ENCODE measurements at places on chromosomes 12 and 14.

- peak; percentile 41 for DNase-seq
Observed at GRCh38 chr12:124130691-124131591, 157.9 kb downstream of the ZNF664 start.

DNA sequence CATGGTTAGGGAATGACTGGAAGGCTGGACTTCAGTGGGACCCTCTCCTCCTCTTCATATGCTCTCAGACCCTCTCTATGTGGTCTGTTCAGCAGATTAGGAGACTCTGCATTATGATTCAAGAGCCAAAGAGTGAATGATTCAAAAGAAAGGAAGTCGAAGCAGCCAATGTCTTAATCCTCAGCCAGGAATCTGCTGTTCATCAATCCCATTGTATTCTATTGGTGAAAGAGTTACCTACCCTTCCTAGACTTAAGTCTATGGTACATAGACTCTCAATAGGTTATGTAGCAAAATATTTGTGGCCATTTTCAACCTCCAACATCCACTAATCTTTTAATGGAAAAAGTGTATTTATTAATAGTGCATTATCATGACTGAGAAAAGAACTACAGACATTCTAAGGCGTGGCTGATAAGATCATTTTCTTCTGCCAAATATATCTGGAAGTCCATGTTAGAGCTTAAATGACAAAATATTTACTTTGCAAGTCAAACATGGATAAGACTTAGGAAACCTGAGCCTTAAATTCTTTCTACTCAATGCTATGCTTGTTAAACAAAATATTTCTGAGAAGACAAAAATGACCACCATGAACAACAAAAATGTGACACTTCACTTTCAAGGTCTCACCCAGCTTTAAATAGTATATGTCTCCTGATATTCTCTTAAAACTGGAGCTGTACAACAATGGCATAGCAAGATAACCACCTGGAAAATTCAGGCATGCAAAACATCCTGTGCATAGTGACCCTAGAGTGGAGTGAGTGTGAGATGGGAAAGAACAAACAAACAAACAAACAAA, 1100.6 kb downstream of the GALC start:
- DNase-seq, result no peak

GRCh38 chr12:6333566-6333965, 8.3 kb downstream of the TNFRSF1A start:
- DNase-seq, result no peak

DNA sequence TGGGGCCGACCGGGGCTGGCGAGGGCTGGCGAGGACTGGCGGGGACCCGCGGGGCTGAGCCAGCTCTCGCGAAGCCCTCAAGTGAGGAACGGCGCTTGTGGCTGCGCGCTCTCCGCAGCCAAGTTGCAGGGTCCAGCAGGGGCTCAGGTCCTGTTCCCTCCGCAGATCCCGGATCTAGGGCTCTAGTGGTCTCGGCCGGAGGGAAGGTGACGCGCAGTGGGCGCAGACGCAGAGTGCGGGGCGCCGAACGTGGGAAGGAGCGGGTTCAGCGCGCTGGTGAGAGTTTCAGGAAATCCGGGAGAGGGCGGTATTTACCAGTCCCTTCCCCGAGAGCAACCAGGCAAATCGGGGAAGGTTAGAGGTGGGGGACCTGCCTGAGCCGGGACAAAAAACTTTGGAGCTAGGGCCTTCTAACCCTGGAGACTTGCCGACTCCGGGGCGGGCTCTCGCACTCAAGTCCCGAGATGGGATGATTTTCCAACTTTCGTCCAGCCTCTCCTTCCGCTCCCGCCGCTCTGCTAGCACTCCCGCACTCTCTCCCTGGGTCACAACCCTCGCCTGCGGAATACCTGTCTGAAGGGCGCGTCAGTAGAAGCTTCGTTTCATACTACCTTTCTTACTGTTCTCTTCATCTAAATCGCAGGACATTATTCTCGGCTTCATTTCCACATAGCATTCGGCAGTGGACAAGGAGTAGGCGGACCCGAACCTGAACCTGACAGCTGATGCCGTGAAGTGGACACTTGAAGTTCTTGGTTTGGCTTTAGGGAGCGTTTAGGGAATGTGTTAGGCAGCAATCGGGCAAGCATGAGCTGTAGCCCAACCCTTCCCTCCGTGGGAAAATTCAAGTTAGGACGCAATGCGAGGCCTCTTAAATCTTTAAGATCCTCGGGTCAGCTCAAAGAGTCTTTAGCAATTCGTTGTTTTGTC, 13.6 kb upstream of the PAX9 start:
- DNase-seq, result peak; percentile 58

DNA sequence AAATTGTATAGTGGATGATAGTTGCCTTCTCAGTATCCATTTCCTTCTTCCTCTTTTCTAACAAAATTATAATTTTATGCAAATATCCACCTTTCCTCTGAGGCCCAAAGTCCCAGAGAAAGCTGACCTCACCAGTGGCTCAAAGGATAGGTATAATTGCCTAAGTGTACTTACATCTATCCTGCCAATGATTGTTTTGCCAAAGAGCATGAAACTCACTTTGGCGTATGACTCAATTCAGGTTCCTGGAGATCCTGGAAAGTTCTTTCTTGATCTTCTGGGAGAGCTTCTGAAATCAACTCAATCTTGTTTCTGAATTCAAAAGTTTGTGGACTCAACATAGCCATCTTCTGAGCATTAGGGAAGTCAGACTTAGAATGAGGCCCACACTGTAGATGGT, 10.5 kb upstream of the RBM25 start:
- DNase-seq, result no peak

DNA sequence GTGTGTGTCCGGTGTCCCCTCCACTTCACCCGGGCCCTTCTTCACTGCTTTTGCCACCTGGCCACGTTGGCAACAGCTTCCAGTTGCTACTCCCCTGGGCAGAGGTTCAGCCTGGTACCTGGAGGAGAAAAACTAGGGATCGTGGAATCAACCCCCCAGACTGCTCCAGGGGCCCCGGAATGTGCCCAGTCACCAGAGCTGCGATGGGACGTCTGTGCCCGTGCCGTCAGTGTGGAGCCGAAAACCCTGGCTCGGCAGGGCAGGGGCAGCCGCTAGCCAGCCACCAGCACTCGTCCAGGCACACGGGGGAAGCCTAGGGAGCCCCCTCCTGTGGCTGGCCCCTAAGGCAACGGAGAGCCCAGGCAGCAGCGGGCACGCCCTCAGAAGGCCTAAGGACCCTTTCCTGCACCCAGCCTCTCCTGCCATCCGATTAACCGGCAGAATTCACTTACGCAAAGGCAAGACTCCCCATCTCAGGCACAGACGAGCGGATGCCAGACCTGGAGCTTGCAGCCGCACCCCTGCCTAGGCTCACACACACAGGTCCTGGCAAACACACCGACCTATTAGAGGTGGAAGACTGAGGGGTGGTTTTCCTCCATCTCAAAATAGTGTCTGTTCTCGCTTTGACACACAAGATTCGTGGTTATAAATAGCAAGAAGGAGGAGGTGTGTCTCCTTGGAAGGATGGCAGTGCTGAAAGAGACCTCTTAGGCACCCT, 62.6 kb downstream of the FBXL14 start:
- no peak for DNase-seq

DNA sequence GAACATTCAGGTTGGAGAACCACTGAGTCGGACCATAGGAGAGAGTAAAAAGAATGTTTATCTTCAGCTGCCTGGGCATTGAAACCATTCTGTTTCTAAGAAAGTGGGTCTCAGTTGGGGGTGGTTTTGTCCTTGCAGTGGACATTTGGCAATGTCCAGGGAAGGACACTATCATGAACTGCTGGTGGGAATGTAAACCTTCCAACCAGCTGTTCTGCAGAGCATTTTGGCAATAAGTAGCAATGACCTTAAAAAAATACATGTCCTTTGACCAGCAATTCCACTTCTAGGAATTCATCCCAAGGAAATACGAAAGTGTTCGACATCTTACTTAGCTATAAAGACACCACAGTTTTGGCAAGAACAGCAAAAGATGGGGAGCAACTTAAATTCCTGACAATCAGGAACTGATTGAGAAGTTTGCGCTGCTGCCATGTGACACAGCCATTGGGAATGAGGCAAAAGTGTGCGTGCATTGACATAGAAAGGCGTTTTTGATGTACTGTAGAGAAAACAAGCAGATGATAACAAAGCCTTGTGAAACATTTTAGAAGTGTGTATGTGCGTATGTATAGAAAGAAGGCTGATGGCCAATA, 82.9 kb upstream of the MAP1LC3B2 start:
- no peak for DNase-seq

DNA sequence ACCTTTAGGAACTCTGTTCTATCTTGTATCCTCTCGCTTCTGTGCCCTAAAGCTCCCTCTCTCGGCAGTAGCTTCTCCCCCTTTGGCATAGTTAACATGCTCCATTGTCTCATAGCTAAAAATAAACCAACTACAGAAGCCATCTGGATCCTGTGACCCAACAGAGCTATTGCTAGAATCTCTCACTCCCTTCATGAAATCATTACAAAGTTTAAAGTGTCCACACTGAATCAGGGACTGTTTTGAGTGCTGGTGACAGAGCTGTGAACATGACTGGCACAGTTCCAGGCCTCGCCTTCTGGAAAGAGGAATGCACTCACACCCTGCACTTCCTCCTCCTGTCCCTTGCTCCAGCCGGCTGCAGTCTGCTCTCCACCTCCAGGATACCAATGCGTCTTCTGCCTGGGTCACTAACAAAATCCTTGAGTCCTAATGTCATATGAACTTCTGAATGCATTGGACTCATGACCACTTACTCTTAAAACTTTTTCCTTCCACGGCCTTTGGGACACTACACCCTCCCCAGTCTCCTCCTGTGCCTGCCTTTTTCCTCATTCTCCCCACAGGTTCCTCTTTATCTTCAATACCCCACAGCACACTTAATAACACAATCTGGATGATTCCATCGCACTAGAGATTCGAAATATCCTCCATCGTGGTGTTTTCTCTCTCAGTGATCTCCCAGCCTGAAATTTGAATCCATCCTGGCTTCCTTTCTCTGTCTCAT, 13.2 kb downstream of the PLBD1 start:
- DNase-seq, result no peak

DNA sequence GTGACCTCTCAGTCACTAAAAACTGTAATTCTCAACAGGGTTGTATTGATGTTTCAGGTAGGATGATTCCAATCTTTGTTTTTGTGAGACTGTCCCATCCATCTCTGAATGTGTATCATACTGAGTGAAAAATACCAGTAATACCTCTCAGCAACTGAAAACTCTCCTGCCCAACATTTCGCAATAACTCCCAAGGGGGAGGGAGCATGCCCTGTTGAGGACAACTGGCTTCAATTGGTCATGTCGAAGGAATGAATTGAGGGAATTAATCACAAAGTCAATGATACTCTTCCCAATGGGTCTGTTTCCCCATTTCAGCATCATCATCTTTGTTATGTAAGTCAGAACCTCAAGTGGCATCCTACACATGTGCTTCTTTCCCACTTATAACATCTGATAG, 102.4 kb upstream of the E2F7 start:
- no peak for DNase-seq

DNA sequence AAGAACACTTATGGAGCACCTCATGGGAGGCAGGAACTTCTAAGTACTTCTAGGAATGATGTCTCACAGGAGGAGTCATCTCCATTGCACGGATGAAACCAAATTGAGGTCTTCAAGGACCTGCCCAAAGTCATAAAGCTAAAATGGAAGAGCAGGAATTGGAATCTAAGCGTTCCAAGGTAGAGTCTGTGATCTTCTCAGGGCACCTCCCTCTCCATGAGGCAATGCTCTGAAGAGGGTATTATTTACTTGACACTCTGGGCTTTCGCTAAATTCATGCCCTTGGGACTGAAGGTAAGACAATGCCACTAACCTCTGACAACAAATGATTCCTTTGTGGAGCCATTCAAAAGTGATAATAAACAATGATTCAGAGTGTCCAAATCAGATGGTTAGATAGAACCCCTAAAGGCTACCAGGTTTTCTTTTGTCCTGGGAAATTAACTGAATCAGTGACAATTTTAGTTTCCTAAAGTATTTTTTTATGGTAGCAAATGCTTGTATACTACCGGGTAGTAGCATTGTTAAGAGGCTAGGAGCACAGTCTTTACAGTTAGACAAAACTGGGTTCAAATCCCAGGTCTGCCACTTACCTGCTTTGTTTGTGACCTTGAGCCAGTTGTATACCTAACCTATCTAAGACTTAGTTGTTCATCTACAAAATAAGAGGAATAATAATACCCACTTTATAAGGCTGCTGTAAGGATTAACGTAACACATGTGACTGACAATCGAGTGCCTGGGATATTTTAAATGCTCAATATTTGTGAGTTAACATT, 12.3 kb downstream of the HMGA2 start:
- DNase-seq, result no peak

- no peak for DNase-seq
Observed at GRCh38 chr12:52216807-52217206, 16.2 kb upstream of the KRT7 start.

- DNase-seq, result no peak
Observed at GRCh38 chr12:107491856-107492255, 193.7 kb upstream of the PWP1 start.

GRCh38 chr12:52280796-52281560, 6.5 kb downstream of the KRT86 start:
- DNase-seq, result no peak

GRCh38 chr12:70534466-70534865, 102.8 kb downstream of the PTPRB start:
- DNase-seq, result no peak

GRCh38 chr12:49974231-49974675, 1.5 kb downstream of the AQP6 start:
- peak; percentile 53 for DNase-seq

- DNase-seq, result no peak
Observed at GRCh38 chr14:105929327-105930081, 403.1 kb downstream of the TMEM121 start.

DNA sequence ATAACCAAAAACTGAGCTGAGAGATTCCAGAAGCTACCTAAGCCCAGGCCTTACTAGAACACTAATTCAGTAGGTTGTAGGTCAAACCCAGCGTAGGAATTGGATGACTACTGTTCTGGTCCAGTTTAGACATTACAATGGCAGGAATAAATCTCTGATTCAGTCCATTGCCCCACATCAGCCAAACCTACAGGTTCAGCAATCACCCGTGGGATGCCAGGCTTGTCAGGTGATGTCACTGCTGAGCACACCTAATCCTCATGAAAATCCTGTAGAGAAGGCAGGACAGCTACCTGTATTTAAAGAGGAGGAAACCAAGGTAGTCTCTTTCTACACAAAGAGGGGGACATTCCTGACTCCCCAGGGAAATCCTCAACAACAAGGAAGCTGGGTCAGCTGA, 63.7 kb downstream of the RFX4 start:
- DNase-seq, result no peak

- no peak for DNase-seq
Observed at GRCh38 chr14:40909906-40910305, 696.8 kb upstream of the LRFN5 start.

All from NCI-H1092 (cell line).